HCT116 (cell line): ENCODE measurements at places on chromosomes 13 and 19. TPM values are rescaled to one million over a fixed set of nuclear protein-coding genes. Genes with fewer than 3 reads are reported as not detected.

Gene CEACAM4
- not detected for total RNA-seq

Gene SPRYD7
- total RNA-seq, result 11.3 TPM

Gene MRPS31
- 22.8 TPM for total RNA-seq

Gene CPB2
- total RNA-seq, result 0.15 TPM

Gene UNC13A
- total RNA-seq, result 29.0 TPM

Gene ACP7
- total RNA-seq, result 4.7 TPM

Gene LPAR2
- total RNA-seq, result 28.2 TPM

Gene PABPC3
- total RNA-seq, result 0.59 TPM

Gene LAIR1
- 0.89 TPM for total RNA-seq

Gene DYRK1B
- total RNA-seq, result 7.3 TPM

Gene ZNF541
- not detected for total RNA-seq

Gene NLRP5
- total RNA-seq, result 0.30 TPM

Gene MIA
- 1.4 TPM for total RNA-seq

Gene FPR1
- total RNA-seq, result not detected

Gene ALOX5AP
- not detected for total RNA-seq

Gene ZNF835
- not detected for total RNA-seq

Gene TSSK6
- total RNA-seq, result 4.1 TPM

Gene FAAP24
- 4.9 TPM for total RNA-seq

Gene ZFR2
- total RNA-seq, result 0.34 TPM

Gene HIPK4
- total RNA-seq, result 0.74 TPM

Gene IZUMO4
- 6.1 TPM for total RNA-seq

Gene LGALS14
- not detected for total RNA-seq

Gene ZNF837
- 3.2 TPM for total RNA-seq
